ENCODE measurements at places on chromosomes 7 and 10.

DNA sequence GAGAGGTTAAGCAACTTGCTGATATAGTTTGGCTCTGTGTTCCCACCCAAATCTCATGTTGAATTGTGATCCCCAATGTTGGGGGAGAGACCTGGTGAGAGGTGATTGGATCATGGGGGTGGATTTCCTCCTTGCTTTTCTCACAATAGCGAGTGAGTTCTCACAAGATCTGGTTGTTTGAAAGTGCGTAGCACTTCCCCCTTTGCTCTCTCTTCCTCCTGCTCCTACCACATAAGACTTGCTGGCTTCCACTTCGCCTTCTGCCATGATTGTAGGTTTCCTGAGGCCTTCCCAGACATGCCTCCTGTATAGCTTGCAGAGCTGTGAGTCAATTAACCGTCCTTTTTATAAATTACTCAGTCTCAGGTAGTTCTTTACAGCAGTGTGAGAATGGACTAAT is 13.5 kb upstream of the ZNRF2 start:
- no peak for DNase-seq

DNA sequence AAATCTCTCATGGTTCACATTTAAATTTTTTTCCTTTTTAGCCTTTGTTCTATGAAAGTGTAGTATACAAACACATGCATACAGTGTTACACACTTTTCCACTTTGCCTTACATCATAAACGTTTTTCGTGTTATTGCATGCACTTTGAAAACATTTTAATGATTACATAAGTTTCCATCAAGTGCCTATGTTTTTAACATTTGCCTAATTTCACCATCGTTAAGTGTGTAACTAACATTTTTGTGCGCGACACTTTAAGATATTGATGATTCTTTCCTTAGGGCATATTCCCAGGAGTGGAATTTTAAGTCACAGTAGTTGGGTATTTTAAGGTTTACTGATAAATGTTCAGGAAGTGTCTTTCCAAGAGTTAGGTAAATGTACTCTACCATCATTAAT is 1.5 kb upstream of the FRAT2 start:
- no peak for DNase-seq

GRCh38 chr7:4607311-4607729 is 74.8 kb upstream of the FOXK1 start:
- DNase-seq: no peak

- DNase-seq: no peak
Measured at GRCh38 chr7:50818324-50818723, 35.6 kb upstream of the GRB10 start.

DNA sequence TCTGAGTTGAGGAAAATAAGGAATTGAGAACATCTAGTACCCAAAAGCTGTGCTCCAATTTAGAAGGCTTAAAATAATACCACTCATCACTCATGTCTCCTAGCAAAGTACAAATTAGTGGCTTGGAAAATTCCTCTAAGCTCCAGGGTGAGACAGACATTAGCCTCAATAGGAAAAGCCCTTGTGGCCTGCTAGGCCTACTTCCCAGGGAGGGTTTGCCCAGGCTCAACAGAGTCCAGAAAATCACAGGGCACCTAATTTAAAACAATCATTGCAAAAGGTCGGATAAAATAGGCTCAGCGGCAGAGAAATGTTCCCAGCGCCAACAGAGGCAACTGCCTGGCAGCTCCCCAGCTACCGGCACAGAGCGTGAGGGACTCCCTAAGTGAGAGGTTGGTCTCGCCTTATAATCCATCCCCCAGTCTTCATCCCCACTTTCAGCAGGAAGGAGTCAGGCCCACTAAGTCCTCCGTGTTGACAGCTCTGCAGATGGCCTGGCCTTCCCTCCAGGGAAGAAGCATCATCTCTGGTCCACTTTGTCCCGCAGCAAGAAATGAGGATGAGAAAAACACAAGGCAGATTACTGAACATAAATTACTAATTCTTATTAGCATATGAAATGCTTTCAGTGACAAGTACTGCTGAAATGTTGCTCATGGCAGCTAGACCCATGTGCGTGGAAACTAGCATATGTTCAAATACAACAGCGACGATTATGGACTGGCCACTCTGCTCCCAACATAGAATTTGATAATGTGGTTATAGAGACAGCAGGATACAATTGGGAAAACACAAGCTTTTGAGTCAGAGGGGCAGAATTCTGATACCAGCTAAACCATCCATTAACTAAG is 1177.7 kb upstream of the AUTS2 start:
- DNase-seq: no peak

GRCh38 chr10:45447416-45447815 is 73.4 kb downstream of the ALOX5 start:
- DNase-seq: no peak

DNA sequence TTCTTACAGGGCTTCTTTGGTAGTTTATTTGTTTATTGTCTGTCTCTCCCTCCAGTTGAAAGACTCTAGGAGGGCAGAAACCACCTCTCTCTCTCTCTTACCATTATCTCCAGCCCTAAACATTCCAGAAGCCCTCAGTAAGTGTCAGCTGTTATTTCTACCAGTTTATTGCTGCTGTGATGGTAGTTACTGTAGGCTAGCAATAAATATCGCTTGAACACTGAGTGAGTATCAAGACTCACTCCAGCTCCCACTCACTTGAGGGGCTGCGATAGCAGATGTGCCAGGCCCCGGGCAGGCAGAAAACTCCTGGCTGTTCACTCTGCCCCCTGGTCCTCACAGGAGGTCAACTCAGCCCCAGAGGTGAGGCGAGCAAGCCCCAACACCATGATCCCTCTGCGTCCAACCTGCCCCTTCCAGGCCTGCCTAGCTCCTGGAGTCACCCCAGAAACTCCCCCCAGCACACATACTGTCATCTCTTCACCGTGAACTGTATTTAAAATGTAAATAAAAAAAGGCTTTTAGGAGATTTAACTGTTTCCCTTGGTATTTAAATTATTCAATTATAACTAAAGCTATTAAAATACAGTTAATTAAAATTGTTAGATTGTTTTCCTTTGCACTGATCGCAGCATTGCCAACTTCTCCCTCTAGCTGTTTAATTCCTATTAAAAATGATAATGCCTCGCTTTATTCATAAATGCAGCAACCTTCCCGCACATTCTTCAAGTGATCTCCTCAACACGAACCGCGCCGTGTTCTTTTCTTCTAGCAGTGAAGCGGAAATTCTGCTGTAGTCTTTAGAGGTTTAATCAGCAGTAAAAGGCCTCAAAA is 321.1 kb upstream of the ZMIZ1 start:
- no peak for DNase-seq

DNA sequence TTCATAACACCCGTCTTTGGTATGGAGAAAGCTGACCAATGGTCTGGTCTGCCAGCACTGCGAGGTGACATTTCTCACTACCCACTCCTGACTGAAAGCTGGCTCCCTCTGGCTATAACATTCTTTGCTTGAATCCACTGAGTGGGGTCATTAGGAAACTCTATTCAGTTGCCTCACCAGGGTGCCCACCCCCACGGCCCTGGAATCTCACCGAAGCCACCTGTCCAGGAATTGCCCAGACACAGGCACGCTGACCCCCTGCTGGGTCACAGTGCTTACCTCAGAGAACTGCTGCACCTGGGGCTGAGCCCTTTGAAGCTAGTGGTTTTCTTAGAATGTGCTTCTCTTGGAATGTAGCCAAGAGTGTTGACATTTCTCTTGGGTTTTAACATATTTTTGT is 28.6 kb downstream of the HECW1 start:
- DNase-seq: no peak

DNA sequence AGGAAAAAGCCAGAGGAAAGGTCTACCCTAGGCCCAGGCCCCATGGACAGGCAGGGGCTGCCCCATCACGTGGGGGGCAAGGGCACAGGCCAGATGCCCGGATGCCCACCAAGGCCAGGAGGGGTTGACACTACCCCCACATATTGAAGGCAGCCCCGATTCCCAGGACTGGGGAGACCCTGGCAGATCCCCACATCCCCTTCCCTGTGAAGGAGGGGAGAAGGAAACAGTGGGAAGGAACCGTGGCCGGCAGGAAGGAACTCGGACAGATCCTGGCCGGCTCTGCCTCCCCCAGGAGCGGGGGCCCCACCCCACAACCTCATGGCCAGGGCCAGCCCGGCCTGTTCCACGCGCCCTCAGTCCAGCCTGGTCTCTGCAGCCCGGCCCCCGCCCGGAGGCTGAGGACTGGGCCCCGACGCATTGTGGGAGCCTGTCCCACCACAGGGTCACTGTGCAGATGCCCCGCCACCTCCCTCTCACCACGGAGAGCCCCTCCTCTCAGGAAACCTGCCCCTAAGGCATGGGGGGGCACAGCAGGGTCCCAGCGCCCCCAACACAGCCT is 41.3 kb downstream of the PAPOLB start:
- DNase-seq: no peak

- DNase-seq: no peak
Measured at GRCh38 chr7:142776206-142776844, 5.6 kb downstream of the PRSS2 start.

DNA sequence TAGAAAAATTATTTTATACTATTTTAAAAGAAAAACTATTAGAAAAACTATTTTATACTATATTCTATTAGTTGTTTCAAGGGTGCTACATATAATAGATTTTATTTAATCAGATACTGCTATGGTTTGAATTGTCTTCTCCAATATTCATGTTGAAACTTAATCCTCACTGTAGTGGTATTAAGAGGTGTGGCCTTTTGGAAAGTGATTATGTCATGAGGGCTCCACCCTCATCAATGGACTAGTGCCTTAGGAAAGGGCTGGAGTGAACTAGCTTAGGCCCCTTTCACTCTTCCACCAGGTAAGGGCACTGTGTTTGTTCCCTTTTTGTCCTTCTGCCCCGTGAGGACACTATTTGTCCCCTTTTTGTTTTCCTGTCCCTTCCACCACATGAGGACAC is 111.6 kb downstream of the ATE1 start:
- DNase-seq: no peak

DNA sequence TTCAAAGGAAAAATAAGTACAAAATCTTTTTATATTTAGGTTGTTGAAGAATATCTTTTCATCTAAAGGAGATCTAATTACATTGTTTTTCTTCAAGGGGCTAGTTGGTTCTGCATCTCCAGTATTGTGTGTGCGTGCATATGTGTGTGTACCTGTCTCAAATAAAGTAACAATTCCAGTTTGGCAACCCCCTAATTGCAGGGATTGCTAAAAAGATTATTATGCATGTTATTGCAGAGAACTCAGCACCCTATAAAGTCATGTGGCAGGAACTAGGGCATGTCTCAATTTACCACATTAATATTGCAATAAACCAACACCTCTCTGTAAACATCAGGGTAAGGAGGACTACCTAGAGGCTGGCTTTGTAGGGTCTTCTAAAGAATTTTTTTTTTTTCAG is 37.0 kb downstream of the MRPS33 start:
- DNase-seq: no peak

DNA sequence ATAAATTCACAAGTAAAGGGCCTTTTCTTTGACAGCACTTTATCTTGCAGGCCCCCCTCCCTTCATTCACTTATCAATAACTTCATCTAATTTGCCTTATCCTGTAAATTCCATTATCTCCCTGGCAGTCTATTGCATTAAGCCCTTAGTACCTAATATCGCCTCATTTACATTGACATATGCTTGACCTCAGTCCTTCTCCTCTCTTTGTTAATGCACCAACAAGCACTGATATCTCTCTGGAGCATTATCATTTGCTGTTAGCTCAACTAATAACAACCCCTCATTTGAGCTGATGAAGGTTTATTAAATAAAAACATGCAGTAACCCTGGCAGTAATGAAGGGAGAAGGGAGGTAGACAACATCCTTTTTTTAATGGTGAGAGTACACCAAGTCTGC is 46.8 kb downstream of the EXOC4 start:
- DNase-seq: no peak

DNA sequence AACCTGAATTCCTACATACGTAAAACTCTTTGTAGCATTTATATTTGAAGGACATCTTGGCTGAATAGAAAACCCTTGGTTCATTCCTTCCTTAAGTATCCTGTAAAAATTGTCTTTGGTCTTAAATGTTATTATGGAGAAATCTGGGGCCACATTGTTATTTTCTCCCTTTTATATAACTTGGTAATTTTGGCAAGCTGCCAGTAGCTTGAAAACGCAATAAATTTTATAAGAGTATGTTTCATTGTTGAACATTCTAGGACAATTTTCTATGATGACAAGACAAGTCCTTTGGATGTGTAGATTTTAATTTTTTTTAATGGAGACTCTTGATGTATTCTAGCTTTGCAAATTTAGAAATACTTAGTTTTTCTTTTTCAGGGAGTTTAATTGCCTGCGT is 191.9 kb downstream of the ABCA13 start:
- DNase-seq: no peak

- no peak for DNase-seq
Measured at GRCh38 chr7:37645282-37646050, 38.1 kb upstream of the GPR141 start.

GRCh38 chr10:121804460-121804859 is 123.4 kb downstream of the ATE1 start:
- no peak for DNase-seq

GRCh38 chr10:97869091-97870042 is 19.7 kb downstream of the GOLGA7B start:
- peak; percentile 69 for DNase-seq

- DNase-seq: no peak
Measured at GRCh38 chr10:114669648-114670047, 11.6 kb upstream of the ABLIM1 start.

- DNase-seq: no peak
Measured at GRCh38 chr7:134873253-134873652, 93.8 kb downstream of the CALD1 start.

- DNase-seq: no peak
Measured at GRCh38 chr7:135666846-135667245, 4.5 kb downstream of the STMP1 start.

DNA sequence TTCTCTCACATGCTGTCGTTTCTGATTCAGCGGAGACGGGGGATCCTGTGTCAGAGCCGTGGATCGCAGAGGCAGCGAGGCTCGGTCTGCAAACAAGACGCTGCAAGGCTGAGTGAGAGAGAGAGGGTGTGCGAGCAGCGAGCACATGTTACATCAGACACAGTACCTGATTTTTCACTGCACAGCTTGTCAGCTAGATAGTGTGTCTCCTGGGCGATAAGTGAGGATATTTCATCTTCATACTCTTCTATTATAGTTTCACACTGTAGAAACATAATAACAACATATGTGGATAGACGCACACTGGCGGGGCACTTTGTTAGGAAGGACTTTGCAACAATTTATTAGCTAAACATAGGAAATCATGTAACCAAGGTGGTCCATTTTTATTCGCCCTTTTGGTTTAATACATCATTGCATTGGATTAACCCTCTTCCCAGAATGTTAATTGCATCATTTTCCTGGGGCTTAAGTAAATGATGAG is 39.5 kb downstream of the CNPY1 start:
- no peak for DNase-seq

All from frontal cortex (tissue), 4 donors.